ENCODE measurements at places on chromosomes 5 and 9. TPM values are rescaled to one million over a fixed set of nuclear protein-coding genes. Genes with fewer than 3 reads are reported as not detected.
A peak's percentile ranks its signal among the peaks of the same experiment; 100 is the strongest.

DNA sequence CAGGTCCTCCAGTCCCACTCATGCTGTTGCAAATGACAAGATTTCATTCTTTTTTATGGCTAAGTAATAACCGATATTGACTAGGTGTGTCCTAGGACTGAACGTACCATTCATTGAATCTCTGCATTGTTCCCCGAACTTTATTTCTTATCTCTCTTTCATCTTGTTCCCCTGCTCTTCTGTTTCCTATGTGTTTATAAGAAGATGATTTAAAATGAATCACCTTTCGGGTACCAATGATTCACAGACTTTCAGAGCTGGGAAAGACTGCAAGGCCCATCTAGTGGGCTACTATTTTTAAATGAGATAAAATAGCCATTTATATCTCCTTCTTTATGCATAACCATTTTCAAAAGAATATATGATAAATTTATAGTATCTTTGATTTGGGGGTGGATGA lies 133.0 kb downstream of the CDH18 start:
- DNase-seq = no peak

GRCh38 chr5:159310511-159310910 lies 19.8 kb downstream of the IL12B start:
- DNase-seq = peak; percentile 68

- DNase-seq = peak; percentile 69
Observed at GRCh38 chr9:91346644-91347043, 15.1 kb downstream of the AUH start.

DNA sequence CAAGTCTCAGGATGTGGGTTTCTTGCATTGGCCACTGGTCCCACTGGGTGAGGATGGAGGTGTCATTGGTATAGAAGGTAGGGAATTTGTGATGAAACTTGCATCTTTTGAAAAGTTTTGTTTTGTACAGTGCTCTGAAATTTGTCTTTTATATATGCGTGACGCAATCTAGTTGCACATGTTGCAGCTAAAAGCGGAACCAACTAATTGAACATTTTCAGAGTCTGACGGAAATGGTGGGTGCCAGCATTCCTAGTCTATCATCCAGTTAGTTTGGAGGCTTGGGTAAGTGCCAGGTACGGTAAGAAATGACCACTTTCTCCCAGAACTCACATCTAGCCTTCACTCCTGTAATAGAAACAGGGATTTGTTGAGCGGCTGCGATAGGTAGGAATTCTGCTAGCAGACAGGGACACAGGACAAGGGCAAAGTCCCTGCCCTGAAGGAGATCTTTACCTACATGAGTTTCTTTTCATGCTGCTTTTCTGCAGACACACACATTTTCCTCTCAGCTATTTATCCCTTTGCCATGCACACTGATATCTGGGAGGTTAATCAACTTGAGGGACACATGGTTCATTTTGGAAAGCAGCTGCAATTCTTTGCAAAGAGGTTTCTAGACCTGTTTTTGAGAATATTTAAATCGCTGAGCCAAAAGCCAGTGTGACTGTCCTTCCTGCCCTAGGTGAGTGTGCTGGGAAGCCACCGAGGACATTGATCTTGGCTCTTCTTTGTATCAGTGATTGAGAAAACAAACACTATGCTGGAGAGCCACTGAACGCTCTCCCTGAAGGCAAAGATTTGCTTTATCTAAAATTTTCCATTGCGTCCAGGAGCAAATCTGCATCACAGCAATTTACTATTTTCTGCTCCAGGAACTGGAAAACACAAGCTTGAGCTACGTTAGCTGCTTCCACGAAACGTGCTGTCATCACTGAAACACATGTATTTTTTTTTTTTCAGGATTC lies 89.7 kb downstream of the DAP start:
- DNase-seq = no peak

DNA sequence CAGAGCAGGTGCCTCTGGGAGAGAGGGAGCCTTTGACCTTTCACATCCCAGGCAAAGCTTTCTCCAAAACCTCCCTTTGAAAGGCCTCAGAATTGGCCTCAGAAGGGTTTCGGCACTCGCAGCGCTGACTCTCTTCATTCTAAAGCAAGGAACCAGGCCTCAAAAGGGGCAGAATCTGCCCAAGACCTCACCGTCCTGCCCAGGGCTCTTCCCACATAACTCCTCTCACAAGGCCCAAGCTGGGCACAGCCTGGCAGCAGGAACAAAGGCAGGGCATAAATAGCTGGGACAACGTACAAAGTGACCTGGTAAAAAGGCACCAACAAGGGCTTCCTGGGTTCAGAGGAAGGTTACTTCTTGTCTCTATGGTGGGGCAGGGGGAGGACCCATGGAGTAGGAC lies 166.3 kb upstream of the FSTL4 start:
- DNase-seq = no peak

- DNase-seq = no peak
Observed at GRCh38 chr9:87199278-87199677, 252.0 kb upstream of the GAS1 start.

- no peak for DNase-seq
Observed at GRCh38 chr5:137367951-137368350, 131.2 kb downstream of the SPOCK1 start.

DNA sequence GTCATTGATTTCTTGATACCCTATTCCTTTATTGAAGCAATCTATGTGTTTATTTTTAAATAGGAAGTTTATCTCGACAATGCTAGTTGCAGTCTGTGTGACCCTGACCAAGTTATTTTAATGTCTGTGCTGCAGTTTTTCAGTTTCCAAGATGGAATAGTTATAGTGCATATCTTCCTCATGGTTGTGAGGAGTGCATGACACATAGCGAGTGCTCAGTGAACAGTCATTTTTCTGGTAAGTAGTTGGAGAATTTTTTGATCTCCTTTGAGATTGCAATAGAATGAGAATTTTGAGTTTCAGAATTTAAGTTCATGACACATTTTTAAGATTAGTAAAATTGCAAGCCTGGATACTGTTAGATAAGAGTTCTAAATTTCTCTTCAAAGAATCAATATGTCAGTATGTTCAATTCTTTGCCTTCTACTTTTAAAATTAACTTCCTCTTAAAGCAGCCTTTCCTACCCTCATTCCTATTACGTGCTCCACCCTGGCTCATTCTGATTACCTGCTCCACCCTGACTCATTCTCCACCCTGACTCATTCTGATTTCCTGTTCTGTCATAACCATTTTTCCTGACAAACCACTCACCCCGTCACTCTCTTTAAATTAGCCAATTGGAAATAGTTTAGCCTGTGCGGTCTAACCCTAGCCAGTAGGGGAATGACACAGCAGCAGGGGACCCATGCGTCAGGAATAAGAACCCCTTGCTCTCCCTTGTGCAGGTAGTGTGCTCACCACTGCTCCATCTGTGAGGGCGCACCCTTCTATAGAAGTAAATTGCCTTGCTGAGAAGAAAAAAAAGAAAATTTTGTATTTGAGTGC lies 30.7 kb downstream of the SPIN1 start:
- peak; percentile 72 for DNase-seq

Gene UGT3A1
- total RNA-seq = not detected

Gene AK1
- 18.0 TPM for total RNA-seq

Gene CDC20B
- not detected for total RNA-seq

All from activated CD4-positive, alpha-beta T cell treated with anti-CD3 and anti-CD28 coated beads, Interleukin-2, amount 10 ng/mL, durations not matched to agents 24 days and 14 days (primary cell).